ENCODE measurements at places on chromosomes 12 and 14.

DNA sequence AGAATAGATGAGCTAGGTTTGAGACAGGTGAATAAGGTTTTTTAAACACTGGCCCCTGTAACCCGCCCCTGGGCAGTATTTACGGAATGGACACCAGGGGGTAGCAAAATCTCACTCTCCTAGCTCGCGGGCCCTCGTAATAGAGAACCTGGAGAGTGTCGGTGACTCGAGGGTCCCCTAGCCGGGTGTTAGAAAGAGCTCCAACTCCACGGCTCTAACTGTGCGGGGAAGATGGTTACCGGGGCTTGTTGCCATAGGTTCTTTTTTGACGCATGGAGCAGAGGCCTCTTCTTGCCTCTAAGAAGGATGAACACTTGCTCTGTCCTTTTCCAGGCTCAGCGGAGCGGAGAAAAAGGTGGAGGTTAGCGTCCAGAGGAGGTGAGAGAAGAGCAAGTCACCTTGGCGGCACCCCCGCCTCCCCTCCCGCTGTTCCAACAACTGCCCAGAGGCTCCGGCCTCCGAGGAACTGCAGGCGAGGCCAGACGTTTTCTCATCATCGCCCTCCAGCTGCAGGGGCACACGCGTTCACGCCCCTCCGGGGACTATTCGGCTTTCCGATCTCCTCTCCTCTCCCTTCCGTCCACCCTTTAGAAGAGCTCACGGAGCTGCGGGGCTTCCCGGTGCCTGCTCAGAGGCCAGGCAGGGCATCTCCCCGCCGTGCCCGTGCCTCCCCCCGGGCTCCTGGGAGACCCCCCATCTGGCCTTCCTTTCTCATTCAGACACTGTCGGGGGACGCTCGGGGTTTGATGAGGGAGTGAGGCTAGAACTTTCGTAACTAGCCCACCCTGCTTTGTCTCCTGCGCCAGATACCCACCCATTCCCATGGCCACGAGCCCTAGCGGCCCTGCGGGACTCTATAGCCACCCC, 1.4 kb upstream of the ARHGEF40 start:
- DNase-seq, result peak; percentile 82

- DNase-seq, result no peak
These were observed 117.2 kb upstream of the DIO3 start for GRCh38 chr14:101444116-101444515.

DNA sequence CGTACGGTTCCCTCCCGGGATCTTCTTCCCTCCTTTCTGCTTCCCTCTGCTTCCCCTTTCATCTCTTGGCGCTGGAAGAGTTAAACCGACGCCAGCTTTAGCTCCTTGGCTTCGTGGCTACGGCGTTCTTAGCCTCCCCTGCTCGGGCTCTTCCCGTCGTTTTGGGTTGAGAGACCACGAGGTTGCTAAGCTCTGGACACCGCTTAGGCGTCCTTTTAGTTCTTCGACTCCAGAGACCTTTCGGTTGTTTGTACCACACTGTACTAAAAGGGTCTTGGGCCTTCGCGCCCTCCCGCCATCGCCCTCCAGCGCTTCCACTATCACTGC, 545 bp downstream of the CPSF2 start:
- DNase-seq, result peak; percentile 49

DNA sequence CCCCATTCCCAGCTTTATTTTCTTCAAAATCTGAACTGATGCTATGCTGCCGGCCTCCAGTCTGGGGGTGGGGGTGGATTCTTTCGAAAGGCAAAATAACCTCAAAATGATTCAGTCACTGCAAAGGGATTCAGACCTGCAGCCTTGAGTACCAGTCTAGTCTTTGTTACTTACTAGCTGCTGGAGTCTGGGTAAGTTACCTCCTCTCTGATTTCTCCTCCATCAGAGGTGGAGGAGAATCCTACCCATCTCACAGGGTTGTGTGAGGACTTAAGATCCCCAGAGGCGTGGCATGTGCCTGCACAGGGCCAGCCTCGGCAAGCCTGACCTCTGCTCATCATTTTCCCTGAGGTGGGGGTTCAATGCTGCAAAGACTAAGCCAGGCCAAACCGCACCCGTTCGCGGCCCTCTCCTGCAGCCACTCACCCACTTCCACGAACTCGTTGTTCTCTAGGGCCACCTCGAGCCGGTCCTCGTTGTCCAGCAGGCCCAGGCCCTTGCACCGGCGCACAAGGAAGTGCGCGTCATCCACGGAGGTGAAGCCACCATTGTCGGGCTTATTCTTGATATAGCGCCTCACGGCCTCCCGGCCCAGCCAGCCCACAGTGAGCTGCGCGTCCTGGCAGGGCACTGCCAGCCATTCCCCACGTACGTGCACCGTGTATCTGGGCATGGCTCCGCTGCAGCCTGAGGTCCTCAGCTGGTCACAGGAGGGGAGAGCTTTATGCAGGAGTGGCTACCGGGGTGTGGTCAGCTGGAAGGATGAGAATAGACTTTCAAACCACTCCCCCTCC, 709 bp downstream of the HAL start:
- no peak for DNase-seq

Measured in NCI-H524 (cell line).